ENCODE measurements at places on chromosomes 2 and 18. TPM values are rescaled to one million over a fixed set of nuclear protein-coding genes. Genes with fewer than 3 reads are reported as not detected.
A peak's percentile ranks its signal among the peaks of the same experiment; 100 is the strongest.

GRCh38 chr2:192675681-192676080 lies 480.9 kb upstream of the TMEFF2 start:
- DNase-seq = no peak

GRCh38 chr18:48222118-48222517 lies 187.1 kb downstream of the ZBTB7C start:
- DNase-seq = no peak

GRCh38 chr2:177758591-177759371 lies 313.8 kb downstream of the PDE11A start:
- peak; percentile 12 for DNase-seq

GRCh38 chr2:102368461-102369109 lies 13.0 kb downstream of the IL18R1 start:
- no peak for DNase-seq

GRCh38 chr2:122519366-122519765 lies 763.9 kb downstream of the TSN start:
- no peak for DNase-seq

DNA sequence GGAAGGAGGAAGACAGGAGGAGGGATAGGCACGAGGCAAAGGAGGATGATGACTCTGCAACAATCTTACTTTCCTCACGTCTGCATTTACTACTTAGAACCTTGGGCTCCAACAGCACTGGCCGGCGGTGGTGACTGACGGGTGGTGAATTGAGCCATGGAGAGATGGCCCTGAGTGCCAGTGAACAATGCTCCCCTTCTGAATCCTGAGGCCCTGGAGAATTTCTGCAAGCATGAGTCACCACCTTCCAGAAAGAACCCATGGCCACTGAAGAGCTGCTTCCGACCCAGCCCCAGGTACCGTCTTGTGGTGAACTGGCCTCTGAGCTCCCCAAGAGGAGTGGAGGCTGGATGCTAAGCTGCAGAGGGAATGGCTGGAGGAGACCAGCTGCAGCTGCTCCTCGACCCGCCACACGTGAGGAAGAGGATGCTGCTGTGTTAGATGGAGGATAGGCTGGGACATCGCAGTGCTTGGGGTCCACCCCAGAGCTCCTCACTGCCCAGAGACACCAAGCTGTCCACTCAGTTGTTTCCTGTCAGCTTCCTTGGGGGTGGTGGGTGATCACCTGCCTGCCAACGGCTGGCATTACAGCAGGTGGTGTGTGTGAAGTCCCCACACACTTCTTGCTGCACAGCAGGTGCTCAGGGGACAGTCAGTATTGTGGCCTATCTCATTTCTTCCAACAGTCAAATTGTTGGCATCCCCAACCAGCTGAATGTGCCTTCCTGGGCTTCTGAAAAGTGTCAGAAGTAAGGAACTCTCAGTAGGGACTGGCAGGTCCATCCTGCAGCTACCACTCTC lies 186.5 kb upstream of the ID2 start:
- no peak for DNase-seq

DNA sequence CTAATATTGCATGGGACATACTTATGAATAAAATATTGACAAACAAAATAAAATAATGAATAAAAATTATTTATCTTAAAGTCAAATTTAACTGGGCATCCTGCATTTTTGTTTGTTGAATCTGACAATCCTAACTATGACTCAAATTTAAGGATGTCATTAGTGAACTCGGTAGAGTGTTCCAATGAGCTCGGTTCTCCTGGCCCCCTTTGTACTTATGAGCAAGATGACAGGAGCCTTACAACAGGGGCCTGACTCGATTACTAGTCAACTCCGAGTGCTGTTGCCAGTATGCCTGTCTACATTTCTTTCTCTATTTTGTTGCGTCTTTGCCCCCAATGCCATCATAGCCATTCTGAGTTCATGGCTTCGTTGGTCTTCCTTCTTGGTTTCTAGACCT lies 40.3 kb downstream of the HRH4 start:
- DNase-seq = no peak

- no peak for DNase-seq
These were observed 638.2 kb downstream of the FBXO15 start for GRCh38 chr18:73509460-73509859.

EPHA4 gene
- 47.2 TPM for total RNA-seq

DNPEP gene
- total RNA-seq = 88.8 TPM

Measured in T-cell (primary cell).